Stimulated activated CD4-positive, alpha-beta T cell treated with anti-CD3 and anti-CD28 coated beads, Interleukin-1b, Interleukin-23, amount 100 ng/mL, for 1 hour (primary cell): ENCODE measurements at places on chromosomes 6 and 20.

- no peak for DNase-seq
Measured at GRCh38 chr6:169112483-169113320, 140.9 kb downstream of the THBS2 start.

DNA sequence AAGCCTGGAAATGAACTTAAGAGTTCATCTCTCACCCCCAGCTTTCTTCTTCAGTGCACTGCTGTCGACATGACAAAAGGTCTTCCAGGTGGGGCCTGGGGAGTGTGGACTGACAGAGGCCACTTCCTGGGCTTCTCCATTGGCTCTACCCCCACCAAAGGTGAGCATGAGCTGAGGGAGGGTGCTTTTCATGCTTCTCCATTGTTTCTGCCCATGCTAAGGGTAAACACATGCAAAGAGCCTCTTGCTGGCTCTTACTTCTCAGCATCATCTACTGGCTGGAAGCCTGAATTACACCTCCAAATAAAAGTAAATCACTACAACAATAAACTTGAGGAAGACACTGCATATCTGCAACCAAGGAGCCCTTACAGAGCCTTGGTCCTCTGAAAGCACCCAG is 227.2 kb downstream of the EPM2A start:
- DNase-seq = no peak

- no peak for DNase-seq
Measured at GRCh38 chr20:3222635-3223600, 13.6 kb downstream of the ITPA start.

DNA sequence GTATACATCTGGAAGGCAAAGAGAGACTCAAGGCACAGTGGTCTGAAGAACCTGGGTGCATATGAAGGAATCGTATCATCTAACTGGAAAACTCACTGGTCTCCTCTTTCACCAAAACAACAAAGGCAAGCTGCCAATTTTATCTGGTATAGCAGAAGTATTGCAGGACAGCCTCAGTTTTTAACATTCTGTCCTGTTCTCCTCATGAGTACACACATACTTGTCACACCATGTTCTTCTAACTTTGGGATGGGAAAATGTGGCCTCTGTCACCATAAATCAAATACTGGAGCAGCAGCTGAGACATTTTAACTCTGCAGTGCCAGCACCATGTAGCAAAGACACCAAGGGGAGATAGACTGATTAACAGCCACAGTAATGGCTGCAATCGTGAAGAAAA is 199.1 kb upstream of the CNR1 start:
- DNase-seq = no peak

DNA sequence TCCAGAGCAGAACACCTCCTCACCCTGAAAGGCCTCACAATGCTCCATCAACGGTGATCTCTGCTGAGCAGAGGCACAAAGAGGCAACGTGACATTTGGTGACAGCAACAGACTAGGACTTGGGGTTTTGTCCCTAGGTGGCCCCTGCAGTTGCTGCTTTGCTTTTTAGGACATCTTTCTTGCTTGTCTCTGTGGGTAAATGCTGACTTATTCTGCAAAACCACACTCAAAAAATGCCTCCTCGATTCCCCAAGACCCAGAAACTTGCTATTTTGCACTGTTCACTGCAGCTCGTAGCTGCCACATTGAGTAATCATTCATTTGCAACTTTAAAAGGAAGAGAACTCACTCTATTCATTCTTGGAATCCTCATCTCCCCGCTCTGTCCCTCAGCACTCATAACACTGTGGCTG is 209.9 kb downstream of the LY86 start:
- DNase-seq = no peak

- no peak for DNase-seq
Measured at GRCh38 chr6:89553431-89553830, 85.1 kb downstream of the LYRM2 start.

GRCh38 chr20:38473367-38473795 is 738 bp downstream of the RALGAPB start:
- DNase-seq = no peak
